ENCODE measurements at places on chromosomes 16 and 17.
A peak's percentile ranks its signal among the peaks of the same experiment; 100 is the strongest.

DNA sequence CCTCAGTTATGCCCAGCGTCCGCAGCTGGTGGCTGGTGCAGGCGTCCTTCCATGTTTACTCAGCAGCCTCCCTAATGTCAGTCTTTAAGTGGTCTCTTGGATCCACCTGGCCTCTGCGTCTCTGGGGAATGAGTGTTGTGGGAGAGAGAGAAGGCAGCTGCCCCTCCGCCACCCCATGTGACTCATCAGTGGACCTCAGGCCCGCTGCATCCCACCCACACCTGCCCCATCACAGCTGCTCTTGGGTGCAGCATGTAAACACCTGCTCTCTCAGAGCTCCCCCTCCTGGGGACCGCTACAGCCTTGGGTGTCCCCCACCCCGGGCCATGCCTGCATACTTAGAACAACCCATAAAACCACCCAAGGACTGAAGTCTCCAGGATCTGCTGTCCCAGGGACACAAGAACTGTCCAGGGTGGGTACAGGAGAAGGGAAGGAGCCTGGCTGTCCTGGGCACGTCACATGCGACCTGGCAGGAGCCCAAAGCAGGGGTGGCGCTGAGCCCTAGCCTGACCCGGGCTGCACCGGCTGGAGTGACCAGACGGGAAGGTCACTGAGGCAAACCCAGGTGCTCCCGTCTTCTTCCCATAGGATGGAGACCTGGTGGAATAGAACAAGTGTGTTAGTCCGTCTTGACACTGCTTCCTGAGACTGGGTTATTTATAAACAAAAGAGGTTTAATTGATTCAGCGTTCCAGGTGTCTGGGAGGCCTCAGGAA lies 4.2 kb downstream of the C16orf90 start:
- no peak for DNase-seq

DNA sequence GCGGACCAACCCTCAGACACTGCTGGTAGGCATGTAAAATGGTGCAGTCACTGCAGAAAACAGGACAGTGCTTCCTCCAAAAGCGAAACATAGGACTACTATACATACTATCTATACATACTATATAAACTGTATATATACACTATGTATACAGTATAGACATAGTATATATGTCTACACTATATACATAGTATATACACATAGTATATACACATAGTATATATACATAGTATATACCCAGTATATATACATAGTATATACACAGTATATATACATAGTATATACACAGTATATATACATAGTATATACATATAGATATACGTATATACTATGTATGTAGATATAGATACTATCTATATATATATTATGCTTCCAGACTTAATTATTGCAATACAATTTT lies 6.4 kb upstream of the USP36 start:
- DNase-seq = no peak

- no peak for DNase-seq
These were observed 2.7 kb downstream of the METRN start for GRCh38 chr16:717450-718245.

GRCh38 chr17:10617120-10617505 lies 40.0 kb downstream of the MYH3 start:
- DNase-seq = no peak

- no peak for DNase-seq
These were observed 202.6 kb upstream of the MYOCD start for GRCh38 chr17:12463102-12463501.

DNA sequence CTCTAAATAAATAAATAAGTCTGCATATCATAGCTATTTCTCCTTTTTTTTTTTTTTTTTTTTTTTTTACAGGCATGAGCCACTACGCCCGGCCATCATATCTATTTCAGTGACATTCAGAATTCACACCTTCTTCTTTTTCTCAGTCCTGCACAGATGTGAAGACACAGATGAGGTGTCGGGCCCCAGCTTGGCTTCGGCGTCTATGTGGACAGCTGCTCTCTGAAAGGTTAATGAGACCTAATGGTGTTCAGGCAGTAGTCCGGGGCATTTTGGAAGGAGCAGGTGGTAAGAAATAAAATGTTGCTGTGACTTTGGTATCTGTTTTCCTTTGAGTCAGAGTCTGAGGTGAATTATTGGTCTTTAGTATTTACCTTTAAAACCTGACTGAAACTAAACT lies 23.6 kb downstream of the TANGO6 start:
- no peak for DNase-seq

GRCh38 chr16:51755039-51755501 lies 604.0 kb upstream of the SALL1 start:
- DNase-seq = no peak

DNA sequence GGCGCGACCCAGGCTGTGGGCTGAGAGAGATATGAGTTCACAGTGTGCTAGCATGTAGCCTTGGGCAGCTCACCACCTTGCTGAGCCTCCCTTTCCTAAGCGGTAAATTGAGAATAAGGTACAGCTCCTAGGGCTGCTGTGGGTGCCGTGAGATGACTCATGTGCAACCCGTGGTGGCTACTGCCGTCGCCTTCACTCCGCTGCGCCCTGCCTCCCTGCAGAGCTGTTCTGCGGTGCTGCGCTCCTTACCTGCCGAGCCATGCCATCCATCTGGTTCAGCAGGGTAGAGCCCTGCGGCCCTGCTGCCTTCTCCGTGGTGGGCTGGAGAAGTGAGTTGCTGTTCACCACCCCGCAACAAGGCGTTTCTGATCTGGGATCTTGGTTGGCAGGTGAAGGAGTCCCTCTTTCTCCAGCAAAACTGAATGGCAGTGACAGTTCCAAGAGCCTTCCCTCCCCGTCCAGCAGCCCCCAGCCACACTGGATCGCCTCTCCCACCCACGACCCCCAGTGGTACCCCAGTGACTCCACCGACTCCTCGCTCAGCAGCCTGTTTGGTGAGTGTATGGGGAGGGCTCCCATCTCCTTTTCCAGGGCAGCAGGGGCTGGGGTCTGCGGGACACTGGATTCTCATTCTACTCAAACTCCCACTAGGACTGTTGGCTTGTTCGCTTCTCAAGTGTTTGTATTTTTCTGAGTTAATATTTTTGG lies 9.3 kb upstream of the JPT2 start:
- no peak for DNase-seq

- no peak for DNase-seq
These were observed 132.5 kb upstream of the PLCG2 start for GRCh38 chr16:81646561-81646960.

DNA sequence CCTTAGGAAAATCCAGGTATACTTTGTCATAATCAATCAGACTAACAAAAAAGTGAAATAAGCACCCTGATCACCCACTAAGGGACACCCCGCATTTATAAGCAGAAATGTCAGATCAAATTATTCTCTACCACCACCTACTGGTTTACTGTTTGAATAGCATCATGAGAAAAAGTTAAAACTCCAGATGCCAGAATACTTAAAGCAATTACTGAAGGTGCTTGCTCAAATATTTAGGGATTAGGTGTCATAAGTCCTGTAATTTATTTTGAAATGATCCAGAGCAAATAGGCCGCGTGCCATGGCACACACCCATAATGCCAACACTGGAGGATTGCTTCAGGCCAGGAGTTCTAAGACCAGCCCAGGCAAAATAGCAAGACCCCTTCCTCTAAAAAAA lies 2.3 kb downstream of the TOP2A start:
- no peak for DNase-seq

GRCh38 chr17:81516439-81516838 lies 3.8 kb upstream of the ACTG1 start:
- no peak for DNase-seq

GRCh38 chr17:43718544-43718943 lies 40.0 kb downstream of the SOST start:
- DNase-seq = no peak

- no peak for DNase-seq
These were observed 104.6 kb downstream of the GNAO1 start for GRCh38 chr16:56295739-56296527.

DNA sequence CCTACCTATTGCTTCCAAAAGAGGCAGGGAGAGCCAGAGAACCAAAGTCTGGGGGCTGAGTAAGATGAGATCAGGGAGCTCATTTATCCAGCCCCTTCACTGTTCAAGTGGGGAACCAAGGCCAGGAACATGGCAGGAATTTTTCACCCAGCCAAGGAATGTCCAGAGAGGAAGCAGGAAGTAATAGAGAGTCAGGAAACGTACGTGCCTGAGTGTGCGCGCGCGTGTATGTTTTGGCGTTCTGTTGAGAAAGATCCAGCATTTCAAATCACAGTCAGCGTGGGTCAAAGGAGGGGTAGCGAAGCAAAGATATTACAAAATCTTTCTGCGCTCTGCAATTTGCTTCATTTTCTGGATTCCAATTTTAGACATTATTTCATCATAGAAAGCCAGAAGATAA lies 41.9 kb upstream of the WSCD1 start:
- no peak for DNase-seq

DNA sequence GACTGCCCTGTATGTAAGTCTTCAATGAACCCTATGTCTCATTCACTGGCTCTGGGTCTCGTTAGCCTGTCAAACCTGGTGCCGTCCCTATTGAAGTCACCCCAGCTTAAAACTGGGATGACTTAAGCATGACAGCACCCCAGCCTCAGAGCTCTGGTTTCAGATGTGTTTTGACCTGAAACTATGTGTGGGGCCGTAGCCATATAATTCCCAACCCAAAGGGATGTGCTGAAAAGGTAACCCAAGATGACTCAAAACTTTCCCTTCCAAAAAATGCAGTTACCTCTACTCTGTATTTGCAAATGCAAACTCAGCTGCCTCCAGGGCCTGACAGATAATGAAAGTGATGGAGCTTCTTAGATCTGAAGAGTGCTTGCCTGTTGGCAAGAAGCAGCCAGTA lies 478.3 kb upstream of the ERCC4 start:
- DNase-seq = no peak

DNA sequence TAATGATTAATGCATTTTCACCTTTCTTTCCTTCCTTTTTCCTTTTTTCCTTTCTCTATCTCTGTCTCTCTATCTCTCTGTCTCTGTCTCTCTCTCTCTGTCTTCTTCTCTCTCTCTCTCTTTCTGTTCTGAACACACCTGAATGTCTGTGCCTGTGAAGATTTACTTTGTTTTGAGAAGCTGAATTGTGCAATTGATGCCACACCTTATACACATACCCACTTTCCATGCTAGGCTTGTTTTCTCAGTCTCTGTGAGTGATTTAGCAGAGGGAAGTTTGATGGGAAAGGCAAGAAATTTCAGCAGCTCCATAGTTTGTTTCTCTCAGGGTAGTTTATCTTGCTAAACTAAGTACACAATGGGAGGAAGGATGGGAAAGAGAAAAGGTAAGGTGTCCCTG lies 9.3 kb upstream of the CAPNS2 start:
- DNase-seq = no peak

DNA sequence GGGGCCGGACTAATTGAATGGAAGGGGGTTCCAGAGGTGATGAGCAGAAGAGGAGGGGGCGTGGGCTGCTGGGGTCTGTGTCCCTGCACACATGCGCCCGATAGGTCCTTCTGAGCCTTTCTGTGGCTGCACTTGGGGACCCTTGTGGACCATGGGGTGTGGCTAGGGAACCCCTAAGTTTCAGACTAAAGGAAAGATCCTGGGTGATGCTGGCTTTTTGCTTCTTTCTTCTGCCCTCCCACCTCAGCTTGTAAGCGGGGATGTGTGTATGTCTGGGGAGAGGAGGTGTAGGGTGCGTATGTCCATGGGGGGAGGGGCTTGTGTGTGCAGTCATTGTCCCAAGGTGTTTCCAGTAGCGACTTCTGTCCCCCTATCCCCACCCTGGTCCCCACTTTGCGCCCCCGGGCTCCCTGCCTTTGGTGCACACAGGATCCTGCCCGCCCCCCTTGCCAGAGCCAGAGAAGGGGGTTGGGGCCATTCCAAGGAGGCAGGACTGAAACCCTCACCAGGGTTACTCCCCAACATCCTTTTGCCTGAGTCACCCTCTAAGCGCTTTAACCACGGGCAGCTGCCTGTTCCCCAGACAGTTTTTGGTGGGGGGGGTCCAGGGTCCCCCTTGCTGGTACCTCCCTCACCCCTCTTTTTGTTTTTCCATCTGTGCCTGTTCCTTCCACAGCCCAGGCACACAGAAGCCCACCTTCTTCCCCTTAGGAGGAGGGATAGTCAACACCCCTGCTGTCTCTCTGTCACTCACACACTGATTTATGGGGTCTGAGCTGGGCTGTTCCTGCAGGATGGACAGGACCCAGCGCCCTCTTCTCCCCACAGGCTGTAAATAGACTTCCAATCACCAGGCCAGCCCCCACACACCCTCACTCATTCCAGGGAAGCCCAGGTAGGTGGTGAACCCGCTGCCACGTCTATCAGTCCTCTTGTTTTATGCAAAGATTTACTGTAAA lies 83.2 kb downstream of the ARHGAP23 start:
- DNase-seq = no peak

- peak; percentile 36 for DNase-seq
These were observed 4.0 kb upstream of the RPL38 start for GRCh38 chr17:74199306-74200092.

DNA sequence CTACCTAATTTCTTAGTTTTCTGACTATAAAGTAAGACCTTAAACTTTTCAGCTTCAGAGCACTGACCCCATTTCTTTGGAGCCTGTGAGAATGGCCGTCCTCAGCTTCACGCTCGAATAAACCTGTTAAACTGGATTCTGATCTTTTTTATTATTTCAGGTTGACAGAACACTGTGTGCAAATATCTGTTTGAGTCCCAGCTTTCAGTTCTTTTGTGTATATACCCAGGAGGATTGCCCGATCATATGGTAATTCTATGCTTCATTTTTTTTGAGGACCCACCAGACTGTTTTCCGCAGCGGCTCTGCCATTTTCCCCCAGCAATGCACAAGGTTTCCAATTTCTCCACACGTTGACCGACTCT lies 19.8 kb upstream of the KCNH6 start:
- no peak for DNase-seq

- no peak for DNase-seq
These were observed 10.5 kb upstream of the ITGAD start for GRCh38 chr16:31382485-31383161.

GRCh38 chr16:26569793-26570192 lies 496.9 kb upstream of the C16orf82 start:
- DNase-seq = no peak

DNA sequence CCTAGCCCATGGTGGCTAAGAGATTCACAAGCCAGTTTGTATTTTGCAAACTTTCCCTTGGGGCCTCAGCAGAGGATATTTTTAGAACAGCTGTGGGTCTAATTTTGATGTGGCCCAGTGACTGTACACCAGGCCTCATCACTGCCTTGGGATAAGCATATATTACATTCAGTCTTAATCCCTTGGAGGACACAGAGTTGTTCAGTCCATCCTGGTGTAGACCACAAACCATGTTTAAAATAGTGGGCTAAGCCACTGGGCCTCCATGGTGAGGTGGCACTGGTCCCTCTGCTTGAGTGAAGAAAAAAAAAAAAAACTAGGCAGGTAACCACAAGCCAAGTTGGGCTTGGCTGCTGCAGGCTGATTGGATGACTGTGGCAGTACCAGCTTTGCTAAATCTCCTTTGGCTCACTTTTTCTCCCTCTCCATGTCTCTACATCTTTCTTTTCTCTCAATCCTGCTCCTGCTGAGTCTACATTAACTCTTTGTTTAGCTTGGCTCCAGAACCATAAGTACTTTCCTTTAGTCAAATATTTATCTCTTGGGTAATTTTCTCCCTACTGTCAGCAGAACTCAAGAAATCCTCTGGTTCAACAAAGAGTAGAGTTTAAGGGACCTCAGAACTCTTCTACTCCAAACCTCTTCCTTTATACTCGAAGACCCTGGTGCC lies 120.0 kb upstream of the TBX2 start:
- no peak for DNase-seq
